ENCODE measurements at places on chromosomes 1 and 21.

DNA sequence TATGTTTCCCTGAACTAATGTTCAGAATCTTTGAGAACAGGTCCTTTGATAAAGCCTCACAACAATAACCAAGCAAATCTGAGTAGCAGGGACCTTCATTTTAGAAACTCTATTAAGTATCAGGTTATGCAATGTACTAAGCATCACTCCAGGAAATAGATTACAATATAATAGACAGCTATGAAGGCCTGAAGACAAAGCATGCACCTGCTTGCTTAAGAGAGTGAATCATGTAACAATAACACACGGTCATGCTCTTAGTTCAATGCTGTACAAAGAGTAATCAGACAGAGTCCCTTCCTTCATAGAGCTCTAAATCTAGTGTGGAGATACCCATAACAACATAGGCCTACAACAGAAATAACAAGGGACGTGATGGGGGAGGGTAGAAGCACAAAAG is 8.1 kb upstream of the CMPK1 start:
- DNase-seq: peak; percentile 98

- no peak for DNase-seq
Measured at GRCh38 chr1:247494767-247495166, 36.9 kb upstream of the OR2B11 start.

DNA sequence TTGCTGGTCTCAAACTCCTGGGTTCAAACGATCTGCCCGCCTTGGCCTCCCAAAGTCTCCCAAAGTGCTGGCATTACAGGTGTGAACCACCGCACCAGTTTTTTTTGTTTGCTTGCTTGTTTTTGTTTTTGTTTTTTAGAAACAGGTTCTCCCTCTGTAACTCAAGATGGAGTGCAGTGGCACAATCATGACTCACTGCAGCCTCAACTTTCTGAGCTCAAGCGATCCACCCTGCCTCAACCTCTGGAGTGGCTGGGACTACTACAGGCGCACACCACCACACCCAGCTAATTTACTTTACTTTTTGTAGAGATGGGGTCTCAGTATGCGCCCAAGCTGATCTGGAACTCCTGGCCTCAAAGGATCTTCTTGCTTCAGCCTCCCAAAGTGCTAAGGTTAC is 47.3 kb upstream of the USP1 start:
- DNase-seq: no peak

DNA sequence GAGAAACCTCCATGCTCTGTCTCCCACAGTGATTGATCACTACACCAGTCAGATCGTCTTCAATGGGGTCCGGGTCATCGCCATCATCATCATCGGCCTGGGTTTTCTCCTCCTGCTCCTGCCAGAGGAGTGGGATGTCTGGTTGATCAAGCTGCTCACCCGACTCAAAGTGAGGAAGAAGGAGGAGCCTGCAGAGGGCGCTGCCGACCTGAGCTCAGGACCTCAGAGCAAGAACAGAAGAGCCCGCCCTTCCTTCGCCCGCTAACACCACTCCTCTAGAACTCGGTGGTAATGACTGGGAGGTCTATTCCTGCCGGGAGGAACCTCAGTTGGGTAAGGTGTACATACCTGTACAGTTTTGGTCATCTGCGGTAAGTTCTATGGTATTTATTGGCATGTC is 50.3 kb upstream of the COA6 start:
- DNase-seq: no peak

DNA sequence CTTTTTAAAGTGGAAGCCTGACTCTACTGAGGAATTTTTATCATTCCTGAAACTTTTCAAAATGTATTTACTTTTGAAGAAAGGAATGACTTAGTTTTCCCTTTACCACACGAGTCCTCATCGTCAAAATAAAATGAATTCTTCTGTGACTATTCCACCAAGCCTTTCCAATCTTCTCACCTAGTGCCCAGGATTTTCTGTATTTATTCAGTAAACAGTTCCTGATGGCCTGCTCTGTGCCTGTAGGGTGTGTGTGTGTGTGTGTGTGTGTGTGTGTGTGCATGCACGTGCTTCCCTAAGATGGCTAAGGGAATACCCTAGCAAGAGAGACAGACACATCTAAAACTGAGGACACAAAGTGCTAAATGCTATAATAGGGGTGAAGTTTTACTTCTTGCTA is 395.0 kb upstream of the USP24 start:
- no peak for DNase-seq

DNA sequence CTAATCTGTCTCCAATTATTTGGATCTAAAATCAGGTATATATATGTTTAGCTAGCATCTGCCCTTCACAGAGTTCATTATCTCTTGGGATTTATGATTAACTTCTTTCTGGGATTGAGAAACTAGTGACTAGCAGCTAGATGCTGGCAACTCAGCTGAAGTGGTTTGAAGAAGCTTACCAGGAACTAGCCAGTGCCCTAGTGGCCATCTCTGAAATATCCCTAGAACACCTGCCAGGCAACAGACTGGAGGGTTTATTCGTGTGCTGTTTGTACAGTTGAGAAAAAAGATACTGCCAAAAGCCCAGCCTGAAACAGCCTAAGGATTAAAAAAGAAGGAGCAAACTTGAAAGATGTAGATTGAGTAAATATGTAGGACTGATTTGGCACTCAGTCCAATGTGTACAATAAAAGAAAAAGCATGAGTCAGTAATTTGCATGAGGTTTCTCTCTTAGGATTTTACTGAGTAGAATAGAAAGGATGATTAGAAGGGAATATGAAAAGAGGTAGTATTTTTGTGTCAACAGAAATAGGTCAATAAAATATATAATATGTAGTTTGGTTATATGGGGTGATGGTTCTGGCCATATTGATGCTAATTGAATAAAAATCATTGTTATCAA is 1144.6 kb upstream of the ADGRL2 start:
- peak; percentile 3 for DNase-seq

- no peak for DNase-seq
Measured at GRCh38 chr1:212415107-212415841, 588 bp upstream of the PACC1 start.

DNA sequence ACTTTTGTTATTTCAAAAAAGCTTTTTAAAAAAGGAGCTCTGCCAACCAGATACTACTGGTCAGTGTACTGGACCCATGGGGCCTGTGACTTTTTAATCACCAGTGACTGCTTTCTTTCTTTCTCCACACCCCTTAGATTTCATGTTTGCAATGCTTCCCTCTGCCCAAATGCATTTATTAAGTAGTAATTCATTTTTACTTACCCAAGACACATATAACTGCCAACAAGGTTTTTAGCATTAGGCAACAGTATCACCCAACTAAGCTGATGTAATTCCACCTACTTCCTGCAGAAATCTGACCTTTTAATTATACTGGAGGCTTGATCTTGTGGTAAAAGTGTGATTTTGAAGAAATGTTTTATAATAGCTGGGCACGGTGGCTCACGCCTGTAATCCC is 12.5 kb downstream of the MECR start:
- DNase-seq: no peak

- no peak for DNase-seq
Measured at GRCh38 chr1:160243767-160244166, 18.6 kb downstream of the DCAF8 start.

DNA sequence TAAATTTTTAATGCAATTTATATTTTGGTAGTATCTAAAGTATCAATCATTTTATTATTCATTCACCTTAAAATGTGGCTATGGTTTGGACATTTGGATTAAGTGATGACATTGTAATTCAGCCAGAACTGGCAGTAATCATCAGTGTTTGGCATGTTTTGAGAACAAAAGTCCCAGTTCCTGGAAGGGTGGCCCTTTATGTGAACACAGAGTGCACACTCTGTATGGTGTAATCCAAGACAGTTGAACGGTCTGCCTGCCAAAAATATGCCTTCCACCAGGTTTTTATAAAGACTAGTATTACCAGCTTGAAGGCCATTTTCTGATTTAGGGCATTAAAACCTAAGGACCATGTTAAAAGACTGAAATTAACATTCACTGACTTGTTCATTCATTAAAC is 448.7 kb downstream of the LTN1 start:
- DNase-seq: no peak

DNA sequence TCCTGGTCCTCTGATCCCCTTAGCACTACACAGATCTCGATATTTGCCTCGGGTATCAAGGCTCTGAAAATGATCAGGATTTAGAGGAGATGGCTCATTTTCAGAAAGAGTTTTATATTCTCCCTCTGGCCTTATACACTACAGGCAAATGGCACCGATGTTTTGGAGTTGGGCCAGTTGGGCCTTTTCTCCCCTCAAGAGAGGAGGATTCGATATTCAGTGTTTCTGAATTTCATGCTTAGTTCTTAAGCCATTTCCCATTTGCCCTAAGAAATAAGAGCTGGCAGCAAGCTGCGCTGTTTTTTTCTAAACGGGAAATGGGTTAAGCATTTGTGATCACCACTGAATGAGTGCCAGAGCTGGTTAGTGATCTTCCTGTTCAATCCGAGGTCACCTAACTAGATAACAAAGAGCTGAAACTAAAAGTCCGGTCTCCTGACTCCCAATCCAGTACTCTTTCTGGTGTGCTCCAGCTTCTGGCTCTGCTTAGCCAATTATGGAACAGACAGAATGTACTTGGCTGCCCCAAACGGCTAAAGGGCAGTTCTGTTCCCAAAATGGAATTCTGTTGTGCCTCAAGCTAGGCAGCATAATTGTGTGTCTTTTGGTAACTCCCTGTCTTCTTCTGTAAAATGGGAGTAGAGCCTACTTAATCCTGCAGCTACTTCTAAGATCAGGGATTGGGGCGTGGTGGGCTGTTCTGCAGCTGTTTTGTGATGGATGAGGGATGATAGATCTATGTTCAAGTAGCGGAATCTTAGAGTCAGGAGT is 1.2 kb upstream of the CPT2 start:
- no peak for DNase-seq

DNA sequence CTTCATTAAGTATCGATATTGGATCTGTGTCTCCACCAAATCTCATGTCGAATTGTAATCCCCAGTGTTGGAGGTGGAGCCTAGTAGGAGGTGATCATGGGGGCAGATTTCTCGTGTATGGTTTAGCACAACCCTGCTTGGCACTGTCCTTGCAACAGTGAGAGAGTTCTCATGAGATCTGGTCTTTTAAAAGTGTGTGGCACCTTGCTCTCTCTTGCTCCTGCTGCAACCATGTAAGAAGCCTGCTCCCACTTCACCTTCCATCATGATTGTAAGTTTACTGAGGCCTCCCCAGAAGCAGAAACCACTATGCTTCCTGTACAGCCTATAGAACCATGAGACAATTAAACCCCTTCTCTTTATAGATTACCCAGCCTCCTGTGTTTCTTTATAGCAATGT is 424.4 kb downstream of the NPHP4 start:
- no peak for DNase-seq

- no peak for DNase-seq
Measured at GRCh38 chr21:36630485-36631206, 68.3 kb upstream of the SIM2 start.

- no peak for DNase-seq
Measured at GRCh38 chr21:34690793-34691175, 22.0 kb downstream of the CLIC6 start.

DNA sequence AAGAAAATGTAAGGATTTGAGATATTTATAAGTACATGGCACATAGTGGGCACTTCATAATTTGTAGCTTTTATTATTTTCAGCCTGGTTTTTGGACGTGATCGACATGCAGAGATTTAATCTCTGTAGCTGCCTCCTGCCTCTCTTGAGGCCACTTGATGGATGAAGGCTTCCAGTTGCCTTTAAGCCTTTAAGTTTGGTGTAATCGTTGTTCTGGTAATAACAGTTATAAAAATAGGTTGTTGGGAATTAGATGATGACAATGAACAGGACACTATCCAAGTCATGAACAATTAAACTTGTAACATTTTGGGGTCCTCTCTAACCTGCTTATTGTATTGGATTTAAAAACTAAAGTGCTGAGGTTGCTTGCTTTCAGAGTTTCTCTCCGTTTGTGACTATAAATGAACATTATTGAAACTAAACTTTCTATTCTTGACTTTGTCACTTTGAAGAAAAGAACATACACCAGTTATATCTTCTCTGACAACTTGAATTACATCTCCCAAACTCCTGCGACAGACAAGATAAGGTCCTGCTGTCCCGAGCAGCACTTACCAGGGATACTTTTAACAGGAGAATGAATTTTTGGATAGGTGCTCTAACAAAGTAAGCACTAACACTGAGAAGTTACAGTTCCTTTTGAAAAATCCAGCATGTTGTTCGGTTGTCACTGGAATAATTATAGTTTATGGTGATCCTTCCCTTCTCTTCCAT is 295.0 kb downstream of the NFIA start:
- DNase-seq: no peak

- DNase-seq: peak; percentile 94
Measured at GRCh38 chr1:48026275-48026674, 29.1 kb upstream of the TRABD2B start.

DNA sequence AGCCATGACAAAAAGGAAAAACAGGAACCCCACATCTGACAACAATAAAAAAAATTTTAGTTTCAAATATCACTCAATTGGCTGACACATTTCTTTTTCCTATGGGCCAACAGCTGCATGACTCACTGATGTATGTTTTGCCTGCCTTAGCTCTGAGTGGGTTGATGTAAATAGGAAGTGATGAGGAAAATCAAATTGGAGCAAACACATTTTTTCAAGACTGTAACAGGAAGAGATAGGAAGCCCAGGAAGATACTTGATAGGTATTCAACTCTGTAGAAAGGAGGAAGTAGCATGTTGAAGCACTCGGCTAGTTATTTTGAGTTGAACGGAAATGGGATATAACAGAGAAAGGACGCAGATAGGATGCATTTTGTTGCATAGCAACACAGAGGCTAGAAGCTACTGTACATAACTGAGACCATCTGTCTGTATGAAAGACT is 168.0 kb upstream of the NR5A2 start:
- DNase-seq: peak; percentile 50

DNA sequence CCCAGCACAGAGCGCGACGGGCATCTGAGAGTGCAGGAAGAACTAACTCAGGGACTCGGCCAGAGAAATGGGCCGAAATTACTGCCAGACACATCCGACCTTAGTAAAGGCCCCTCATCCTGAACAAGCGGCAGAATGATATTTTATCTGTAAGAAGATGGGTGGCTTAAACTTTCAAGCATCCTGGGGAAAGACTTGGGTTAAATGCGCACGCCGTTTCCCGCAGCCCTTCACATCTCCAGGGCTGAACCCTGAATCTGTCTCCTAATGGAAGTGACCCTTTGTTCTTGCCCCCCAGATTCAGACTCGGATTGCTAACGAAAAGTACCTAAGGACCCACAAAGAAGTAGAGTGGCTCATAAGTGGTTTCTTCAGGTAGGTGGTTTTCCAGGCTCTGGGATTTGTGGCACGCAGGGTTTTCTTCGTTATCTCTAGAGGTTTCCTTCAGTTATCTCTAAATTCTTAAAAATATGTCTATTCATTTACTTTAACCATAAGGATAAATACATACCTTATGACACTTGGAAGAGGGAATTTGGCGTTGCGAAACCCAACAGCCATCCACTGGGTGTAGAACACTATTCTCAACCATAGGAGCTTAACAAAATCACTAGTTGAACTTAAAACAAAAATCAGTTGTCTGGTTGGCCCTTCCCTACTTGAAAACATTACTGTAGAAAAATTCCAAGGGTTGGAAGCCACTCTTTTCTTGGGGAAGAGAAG is 627 bp downstream of the RIIAD1 start:
- no peak for DNase-seq

- no peak for DNase-seq
Measured at GRCh38 chr1:46003315-46003714, 129.1 kb downstream of the PIK3R3 start.

All from epithelial cell of prostate (primary cell).